ENCODE measurements at places on chromosomes 4 and X. TPM values are rescaled to one million over a fixed set of nuclear protein-coding genes. Genes with fewer than 3 reads are reported as not detected.

- DNase-seq, result no peak
Measured at GRCh38 chr4:6011271-6011671, 7.0 kb downstream of the C4orf50 start.

DNA sequence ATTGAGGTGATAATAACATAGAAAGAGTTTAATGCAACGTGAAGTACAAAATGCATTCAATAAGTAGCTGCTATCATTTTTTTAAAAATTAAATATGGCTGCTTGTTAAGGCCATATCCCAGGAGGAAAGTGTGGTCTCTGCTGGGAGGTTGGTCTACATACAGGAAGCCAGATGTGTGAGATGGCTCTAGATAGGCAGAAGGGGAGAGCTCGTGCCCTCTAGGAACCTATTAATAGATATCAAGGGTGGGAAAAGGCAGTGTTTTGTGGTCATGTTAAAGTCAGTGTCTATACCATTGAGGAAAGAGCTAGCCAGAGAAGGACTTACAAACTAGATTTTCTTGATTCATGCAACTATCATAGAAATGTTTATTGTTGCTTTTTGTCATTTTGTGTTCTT is 140.5 kb downstream of the KLHL8 start:
- DNase-seq, result no peak

RAI2 gene
- 0.29 TPM for total RNA-seq

- DNase-seq, result no peak
Measured at GRCh38 chrX:54817220-54817820, 9.8 kb downstream of the MAGED2 start.

All from activated naive CD4-positive, alpha-beta T cell treated with anti-CD3 and anti-CD28 coated beads, Interleukin-2, amount 50 U/mL, for 72 hours (primary cell).